M059J (cell line): ENCODE measurements at places on chromosomes 7 and 10. TPM values are rescaled to one million over a fixed set of nuclear protein-coding genes. Genes with fewer than 3 reads are reported as not detected.

Gene HMX2
- total RNA-seq: 0.07 and 0.96 TPM in 2 replicates

GRCh38 chr7:87534072-87534471, 58.6 kb upstream of the ABCB4 start:
- no peak for DNase-seq

GRCh38 chr7:2985866-2986265, 57.8 kb downstream of the CARD11 start:
- DNase-seq: no peak

DNA sequence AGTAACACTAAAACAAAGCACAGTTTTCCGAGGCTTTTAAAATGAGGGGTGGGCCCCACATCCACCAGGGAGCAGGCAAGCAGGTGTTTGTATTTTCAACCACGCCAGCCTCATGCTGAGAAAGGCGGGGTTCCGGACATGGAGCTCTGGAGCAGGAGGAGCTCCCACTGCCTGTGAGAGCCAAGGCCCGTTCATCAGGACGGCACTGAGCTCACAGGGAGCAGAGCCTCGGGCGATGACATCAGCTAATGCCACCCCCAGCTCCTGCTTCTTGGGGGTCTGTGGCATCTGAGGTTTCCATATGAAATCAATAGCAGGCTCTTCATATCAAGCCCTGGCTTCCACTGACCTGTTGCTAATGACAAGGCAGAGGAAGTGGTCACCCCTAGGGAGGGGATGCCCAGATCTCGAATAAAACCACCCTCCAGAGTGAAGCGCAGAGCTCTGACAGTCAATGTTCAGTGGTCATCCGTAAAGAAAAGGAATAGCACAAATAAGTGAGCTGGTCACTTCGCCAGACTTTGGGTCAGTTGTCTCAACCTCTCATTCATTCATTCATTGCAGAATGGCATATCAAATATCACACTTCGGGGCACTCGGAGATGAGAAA, 89.1 kb downstream of the TNS3 start:
- no peak for DNase-seq
